ENCODE measurements at places on chromosomes 7 and 10.

- no peak for DNase-seq
Observed at GRCh38 chr10:30431435-30431911, 2.5 kb upstream of the MAP3K8 start.

- DNase-seq: no peak
Observed at GRCh38 chr7:106419455-106420182, 134.8 kb upstream of the NAMPT start.

GRCh38 chr7:122597277-122597676 is 101.6 kb downstream of the RNF133 start:
- DNase-seq: no peak

DNA sequence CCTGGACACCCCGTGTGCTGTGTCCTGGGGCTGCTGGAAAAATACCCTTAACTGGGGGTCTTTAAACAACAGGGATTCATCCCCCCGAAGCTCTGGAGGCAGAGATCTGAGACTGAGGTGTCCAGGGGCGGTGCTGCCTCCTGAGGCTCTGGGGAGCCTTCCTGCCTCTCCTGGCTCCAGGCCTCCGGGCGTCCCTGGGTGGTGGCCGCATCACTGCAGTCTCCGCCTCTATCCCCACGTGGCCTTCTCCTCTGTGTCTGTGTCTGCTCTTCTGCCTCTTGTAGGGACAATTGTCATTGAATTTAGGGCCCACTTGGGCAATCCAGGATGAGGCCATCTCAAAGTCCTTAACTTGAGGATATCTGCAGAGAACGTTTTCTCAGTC is 216.6 kb downstream of the WDR37 start:
- DNase-seq: no peak

DNA sequence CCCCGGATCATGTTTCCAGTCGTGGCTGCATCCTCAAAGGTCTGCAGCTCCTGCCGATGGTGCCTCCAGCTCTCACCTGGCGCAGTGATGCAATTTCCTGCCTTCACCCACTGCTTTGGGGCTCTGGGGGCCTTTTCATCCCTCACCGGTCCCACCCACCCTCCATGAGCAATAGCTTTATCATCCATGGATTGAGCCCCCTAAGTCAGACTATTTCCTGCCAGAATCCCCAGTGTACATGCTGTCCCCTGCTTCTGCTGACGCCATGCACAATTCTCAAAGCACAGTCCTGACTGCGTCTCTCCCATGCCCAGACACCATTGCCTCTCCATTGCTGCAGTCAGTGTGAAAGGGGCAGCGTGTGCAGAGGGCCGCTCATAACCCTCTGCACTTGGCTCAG is 49.7 kb downstream of the FAM241B start:
- no peak for DNase-seq

DNA sequence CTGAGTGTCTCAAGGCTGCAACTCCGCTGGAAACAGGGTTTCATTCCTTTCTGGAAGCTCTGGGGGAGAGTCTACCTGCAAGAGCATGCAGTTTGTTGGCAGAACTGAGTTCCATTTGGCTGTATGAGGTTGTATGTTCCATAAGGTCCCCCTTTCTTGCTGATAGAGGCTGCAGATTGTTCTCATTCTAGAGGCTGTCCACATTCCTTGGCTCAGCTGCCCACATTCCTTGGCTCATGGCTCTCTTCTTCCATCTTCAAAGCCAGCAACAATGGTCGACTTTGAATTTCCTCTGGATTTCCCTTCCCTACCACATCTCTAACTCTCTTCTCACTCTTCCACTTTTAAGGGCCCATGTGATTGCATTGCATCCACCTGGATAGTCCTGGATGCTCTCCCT is 147.3 kb upstream of the CDCA7L start:
- no peak for DNase-seq

DNA sequence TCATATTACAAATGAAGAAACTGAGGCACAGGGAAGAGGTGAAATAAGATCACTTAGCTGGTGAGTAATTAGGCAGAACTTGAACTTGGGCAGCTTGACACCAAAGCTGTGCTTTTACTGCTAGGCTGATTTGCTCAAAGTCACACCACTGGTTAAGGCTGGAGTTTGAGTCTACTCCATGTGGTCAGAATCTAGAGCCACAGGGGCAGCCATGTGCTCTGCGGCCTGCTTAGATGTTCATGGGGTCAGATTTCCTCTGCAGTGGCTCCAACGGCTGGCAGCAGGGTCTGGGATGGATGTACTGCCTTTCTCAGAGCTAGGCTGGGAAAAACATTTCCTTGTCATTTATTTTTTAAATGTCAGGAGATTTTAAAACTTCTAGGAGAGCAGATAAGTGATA is 417.5 kb downstream of the KCNMA1 start:
- DNase-seq: no peak
